ENCODE measurements at places on chromosomes 4 and X.

GRCh38 chr4:896216-896615 lies 35.9 kb downstream of the GAK start:
- DNase-seq = no peak

DNA sequence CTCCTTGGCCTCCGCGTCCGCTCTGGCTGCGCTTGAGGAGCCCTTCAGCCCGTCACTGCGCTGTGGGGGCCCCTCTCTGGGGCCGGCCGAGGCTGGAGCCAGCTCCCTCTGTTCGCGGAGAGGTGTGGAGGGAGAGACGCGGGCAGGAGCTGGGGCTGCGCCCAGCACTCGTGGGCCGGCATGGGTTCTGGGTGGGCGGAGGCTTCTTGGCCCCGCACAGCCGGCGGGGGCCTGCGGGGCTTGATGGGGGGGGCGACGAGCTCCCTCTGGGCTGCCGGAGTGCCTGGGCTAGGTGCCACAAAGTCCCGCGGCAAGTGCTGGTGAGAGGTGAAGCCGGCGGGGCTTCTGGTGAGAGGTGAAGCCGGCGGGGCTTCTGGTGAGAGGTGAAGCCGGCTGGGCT lies 61.9 kb downstream of the ANKRD50 start:
- DNase-seq = peak; percentile 47

- DNase-seq = no peak
Observed at GRCh38 chr4:147096667-147097604, 151.3 kb upstream of the TTC29 start.

- DNase-seq = no peak
Observed at GRCh38 chr4:39472396-39472795, 13.5 kb downstream of the LIAS start.

- no peak for DNase-seq
Observed at GRCh38 chr4:142706381-142706780, 139.7 kb downstream of the INPP4B start.

DNA sequence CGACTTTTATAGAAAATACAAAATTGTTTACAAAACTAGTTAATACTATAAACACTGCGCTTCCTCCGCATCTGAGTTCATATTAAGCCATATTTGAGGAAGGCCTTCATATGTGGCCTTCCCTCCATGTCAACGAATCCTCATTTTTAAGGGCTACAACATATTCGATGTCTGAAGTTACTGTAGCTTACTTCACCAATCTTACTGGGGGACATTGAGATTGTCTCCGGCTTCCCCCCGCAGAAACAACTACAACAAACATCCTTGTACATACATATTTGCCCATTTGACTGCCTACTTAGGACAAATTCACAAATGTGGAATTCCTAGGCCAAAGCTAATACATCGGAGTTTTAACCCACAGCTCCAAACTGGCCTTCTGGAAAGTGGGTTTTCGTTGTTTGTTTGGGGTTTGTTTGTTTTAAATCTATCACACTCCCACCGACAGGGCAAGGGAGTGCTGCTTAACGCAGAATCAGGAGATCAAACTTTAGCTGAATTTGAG lies 581 bp upstream of the FAM114A1 start:
- no peak for DNase-seq

- no peak for DNase-seq
Observed at GRCh38 chr4:99180382-99181070, 36.4 kb upstream of the ADH4 start.

GRCh38 chr4:141643557-141643956 lies 7.2 kb downstream of the IL15 start:
- no peak for DNase-seq

- DNase-seq = no peak
Observed at GRCh38 chr4:87239194-87239593, 18.8 kb upstream of the KLHL8 start.

GRCh38 chr4:61273233-61273632 lies 73.1 kb downstream of the ADGRL3 start:
- DNase-seq = no peak

GRCh38 chrX:121308276-121308805 lies 260.9 kb downstream of the GLUD2 start:
- no peak for DNase-seq

- DNase-seq = no peak
Observed at GRCh38 chrX:26631385-26631784, 415.4 kb downstream of the MAGEB5 start.

- no peak for DNase-seq
Observed at GRCh38 chrX:136850441-136851175, 29.9 kb downstream of the RBMX start.

DNA sequence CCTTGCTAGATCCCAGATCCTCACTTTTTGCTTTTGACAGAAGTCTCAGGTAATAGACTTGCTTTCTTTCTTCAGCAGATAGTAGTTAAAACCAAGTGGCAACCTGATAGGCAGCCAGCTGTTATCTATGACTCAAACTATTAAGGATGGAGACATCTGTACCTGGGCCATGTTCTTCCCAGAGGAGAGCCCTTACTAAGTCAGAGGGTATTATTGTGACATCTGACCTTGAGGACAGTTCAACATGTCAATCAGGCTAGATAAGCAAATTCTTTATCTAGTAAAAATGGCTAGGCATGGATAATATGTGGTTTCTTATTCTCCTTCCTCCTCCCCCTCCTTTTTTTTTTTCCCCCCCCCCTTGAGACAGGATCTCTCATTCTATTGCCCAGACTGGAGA lies 39.2 kb downstream of the TRIM2 start:
- no peak for DNase-seq

- no peak for DNase-seq
Observed at GRCh38 chrX:9282325-9282724, 182.5 kb upstream of the TBL1X start.

- DNase-seq = no peak
Observed at GRCh38 chrX:5595570-5595969, 633.1 kb downstream of the NLGN4X start.

Measured in pancreas (tissue), 10 donors.